CD4-positive, alpha-beta T cell treated with Interleukin-15 for 1 hour (primary cell): ENCODE measurements at places on chromosomes 11 and 22.

DNA sequence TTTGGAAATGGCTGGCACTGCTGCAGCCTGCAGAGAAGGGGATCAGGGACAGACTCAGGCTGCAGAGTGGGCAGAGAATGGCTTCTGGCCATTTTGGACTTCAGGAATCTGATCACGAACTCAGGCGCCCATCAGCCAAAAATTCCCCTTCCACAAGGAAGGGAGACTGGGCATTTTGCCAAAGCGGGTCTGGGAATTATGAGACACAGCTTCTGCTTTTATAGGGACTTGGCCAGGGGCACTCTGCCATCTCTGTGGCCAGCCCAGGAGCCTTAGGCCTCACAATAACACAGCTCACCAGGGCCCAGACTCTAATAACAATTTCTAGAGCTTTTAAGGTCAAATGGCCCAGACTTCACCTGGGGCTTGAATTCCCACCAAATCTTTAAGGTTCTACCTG lies 74.7 kb downstream of the CHST1 start:
- no peak for DNase-seq

- no peak for DNase-seq
Observed at GRCh38 chr11:94557421-94557820, 9.7 kb upstream of the PIWIL4 start.

DNA sequence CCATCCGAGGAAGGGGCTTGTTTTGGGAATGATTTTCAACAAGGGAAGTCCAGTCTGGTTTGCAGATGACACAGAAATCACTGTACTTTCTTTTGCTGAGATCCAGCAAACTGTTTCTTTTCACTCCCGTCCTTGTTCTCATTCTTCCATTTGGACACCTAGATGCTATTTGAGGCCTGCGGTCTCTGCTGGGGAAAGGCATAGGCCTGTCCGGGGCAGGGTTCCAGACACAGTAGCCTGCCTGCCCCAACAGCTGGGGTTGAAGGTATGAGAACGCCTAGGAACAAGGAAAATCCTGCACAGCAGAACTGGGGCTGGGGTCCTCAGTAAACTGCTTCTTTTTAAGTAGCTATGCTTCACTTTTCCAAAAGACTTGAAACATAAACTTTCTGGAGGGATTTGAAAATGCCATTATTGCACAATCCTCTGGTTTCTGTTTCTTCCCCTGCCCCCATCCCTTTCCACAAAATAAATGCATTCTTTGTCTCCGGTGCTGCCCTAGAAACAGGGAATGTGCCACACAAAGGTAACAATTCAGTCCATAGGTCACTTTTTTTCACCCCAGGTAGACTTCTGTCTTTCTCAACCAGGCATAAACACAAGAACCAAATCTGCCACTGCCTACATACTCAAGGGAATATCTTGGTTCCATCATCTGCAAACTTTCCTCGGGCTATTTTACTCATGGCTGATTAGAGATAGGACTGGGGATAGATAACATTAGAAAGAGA lies 174.8 kb upstream of the MTMR2 start:
- no peak for DNase-seq

DNA sequence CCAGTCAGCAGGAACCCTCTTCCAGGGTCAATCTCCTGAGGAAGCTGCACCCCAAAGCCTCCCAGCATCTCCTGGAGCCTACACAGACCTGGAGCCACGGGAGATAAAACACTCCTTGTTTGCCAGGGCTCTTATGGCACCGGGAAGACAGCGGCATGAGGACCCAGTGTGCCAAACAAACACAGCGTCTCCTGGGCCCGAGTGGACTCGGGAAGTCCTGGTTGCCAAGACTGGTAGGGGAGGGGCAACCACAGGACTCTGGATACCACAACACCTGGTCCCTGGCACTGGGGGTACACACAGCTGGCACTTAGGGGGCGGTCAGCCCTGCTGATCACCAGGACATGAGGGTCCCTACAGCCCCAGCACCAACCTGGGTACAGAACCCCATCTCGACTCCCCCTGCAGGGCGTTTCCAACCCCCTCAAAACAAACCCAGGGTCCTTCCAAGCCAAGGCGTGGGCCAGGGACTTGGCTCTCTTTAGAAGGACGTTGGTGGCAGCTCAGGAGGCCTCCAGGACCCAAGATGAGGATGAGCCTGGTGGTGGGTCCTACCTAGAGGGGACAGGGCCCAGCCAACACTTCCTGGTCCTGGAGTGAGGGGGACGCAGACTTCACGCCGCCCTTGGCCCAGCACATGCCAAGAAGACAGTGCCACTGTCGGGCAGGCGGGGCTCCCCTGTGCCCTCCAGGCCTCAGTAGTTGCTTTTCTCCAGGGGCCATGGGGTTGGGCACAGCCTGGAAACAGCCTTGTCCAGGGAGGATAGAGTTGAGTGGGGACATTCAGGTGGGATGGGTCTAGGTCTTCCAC lies 85.0 kb downstream of the CELSR1 start:
- no peak for DNase-seq

DNA sequence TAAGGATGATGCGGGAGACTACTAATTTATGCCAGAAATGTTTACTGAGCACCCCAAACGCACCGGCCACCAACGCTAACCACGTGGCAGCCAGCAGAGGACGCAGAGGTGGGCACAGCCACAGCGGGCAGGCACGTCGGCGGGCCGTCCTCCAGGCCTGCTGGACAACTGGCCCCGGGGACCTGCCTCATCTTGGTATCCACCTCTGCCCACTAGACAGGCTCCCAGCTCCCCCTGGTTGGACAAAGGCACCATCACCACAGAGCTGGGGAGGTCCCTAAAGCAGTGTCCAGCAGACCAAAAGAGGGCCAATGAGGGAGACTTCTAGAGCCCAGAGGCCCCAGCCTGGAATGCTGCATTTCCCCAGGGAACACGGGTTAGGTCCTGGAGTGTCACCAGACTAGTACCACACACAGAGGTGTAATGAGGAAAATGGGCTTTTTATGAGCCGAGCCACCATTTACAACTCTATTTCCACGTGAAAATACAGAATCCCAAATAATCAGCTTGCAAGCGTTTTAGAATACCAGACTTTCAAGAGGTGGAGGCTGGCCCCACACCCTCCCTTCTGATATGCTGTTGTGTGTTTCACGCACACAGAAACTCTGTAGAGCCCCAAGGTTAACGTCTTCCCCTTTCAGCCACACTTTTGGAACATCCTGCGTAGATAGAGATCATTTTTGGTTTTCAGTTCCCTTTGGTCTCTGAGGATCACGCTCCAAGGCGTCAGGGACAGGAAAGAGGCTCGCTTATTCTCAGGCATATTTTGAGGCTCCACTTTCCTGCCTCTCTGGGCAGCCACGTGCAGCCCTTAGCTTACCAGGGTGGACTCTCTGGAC lies 23.7 kb upstream of the BID start:
- peak; percentile 47 for DNase-seq

DNA sequence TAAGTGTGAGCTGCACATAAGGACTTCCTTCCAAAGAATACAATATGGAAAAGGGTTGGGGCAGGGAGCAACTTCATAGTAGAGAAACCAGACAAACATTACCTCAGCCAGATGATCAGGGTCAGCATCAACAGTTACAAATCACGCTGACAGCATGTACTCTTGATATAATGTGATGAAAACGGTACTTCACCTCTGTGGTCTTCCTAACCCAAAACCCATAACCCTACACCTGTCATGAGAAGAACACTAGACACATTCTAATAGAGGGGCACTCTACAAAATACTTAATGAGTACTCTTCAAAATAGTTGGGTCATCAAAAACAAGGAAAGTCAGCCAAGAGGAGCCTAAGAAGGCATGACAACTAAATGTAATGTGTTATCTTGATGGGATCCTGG lies 43.9 kb downstream of the RRAS2 start:
- DNase-seq, result no peak

- DNase-seq, result no peak
Observed at GRCh38 chr22:29144786-29145160, 60.9 kb upstream of the EMID1 start.

DNA sequence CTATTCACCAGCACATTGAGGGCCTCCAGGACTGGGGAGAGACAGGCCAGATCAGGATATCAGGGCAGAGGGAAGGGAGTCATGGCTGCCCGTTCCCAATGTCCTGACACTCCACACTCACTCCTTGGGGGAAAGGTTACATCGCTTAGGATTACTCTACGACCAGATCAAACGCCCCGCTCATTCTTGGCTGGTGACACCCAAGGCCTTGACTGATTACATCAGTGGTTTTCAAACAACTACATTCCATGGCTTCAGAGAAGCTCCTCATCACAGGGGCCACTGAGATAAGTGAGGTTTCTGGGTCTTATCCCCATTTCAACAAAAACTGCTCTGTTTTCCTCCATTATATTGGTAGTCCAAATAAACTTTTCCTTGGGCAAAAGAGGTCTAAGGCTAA lies 15.0 kb downstream of the UBE2L6 start:
- no peak for DNase-seq

GRCh38 chr11:76783896-76784813 lies 999 bp downstream of the TSKU start:
- no peak for DNase-seq

GRCh38 chr11:126317756-126318573 lies 14.1 kb downstream of the DCPS start:
- DNase-seq, result no peak

GRCh38 chr22:20031732-20032406 lies 11.0 kb downstream of the TANGO2 start:
- peak; percentile 39 for DNase-seq

DNA sequence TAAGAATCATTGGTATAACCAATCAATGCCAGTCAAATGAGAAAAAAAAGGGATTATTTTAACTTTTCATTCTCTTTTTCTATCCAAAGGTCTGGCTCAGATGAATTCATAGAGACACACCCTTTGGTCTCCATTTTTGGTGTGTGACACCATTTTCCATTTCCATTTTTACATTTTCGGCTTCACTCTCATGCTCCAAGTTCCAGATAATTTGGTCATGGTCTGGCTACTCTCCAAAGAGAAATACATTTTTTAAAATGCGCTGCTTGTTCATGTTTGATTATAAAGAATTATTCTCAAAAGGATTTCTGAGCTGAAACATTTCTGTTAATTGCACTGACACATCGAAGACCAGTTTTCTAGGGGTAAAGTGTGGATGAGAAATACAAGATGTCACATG lies 51.6 kb upstream of the FIBIN start:
- no peak for DNase-seq

- DNase-seq, result no peak
Observed at GRCh38 chr11:19790831-19791552, 78.4 kb downstream of the NAV2 start.

DNA sequence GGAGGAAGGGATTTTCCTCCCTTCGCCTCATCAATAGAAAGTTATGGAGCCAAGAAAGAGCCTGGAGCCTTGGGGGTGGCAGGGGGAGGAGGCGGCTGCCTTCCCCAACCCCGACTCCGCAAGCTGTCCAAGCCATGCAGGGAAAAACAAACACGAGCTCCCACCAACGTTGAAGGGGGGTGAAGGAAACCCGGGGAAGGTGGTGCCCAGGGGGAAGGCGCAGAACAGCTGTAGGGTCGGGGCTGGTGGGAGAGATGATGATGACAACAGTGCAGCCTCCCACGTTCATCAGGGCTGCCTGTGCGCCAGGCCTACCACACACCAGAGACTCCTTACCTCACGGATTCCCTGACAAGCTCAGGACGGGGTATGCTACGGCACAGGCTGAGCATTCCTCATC lies 73.5 kb downstream of the SCUBE1 start:
- DNase-seq, result no peak

DNA sequence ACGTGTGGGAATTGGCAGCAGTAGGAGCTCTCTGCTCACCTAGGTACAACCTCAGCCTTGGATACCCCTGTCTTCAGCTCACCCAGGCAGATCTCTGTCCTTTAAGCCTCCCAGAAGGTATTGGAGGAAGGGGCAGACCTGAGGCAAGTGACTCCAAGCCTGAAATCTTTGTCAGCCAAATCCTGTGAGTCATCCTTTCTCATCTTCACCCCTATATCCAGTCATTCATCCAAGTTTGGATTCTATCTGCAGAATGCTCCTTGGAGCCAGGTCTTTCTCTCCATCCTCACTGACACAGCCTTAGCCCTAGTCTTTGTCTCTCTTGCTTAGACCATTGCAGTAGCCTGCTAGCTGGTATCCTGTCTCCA lies 10.4 kb upstream of the THY1 start:
- no peak for DNase-seq

DNA sequence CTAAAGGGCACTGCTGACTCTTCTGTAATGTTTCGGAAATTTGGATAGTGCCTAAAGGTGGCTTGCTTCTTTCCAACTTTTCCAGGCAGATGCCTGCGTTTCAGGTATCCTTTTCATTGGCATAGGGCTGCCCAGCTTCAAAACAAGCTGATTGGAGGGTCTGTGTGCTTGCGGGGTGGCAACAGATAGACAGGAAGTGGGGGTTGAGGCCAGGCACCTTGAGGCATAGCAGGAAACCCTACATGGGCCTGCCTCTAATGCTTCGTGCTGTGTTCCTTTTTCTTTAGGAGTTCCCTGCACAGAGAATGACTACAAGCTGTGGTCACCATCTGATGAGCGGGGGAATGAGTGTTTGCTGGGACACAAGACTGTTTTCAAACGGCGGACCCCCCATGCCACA lies 92.2 kb upstream of the SORL1-AS1 start:
- DNase-seq, result no peak

GRCh38 chr22:22452211-22452610 lies 56.3 kb downstream of the ZNF280B start:
- DNase-seq, result no peak

GRCh38 chr11:56910046-56910773 lies 78.5 kb upstream of the OR5AK2 start:
- DNase-seq, result no peak

DNA sequence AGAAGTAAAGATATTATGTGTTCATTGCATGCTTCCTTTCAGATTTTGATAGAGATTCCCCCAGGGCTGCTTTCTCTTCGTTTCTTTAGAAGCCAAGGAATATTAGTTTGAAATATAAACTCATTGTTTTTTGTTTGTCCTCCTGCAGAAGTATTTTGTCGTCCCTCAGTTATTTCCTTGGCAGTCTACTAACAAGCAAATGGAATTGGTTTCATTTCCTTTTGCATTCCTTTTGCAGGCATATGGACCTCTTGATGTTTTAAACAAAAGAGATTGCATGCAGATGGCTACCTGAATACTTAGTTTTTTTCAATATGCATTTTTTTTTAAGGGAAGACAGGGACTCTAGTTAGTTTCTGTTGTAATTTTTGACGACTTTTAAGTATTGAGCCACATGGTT lies 62.2 kb downstream of the BCL2L13 start:
- no peak for DNase-seq

GRCh38 chr11:56849250-56849649 lies 100.8 kb upstream of the OR9G4 start:
- no peak for DNase-seq

DNA sequence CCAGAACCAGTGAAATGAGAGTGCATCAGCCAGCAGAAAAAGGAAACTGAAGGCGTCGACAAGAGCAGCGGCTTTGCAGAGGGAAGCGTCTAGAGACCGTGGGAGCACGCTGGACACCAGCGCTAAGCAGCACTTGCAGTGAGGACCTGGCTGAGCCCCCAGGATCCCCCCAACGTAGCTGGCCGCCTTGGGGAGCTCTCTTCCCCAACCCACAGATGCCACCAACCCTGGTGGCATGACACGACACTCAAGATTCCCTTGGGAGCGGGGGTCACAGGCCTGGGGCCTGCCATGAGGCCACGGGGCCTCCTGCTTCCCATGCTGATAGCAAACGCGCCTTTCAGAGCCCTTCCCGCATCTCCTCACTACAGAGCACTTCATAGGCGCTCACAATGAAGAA lies 13.4 kb upstream of the TESMIN start:
- no peak for DNase-seq
